ENCODE measurements at places on chromosomes 11 and 22.

GRCh38 chr11:93655581-93656255, 5.8 kb upstream of the CEP295 start:
- no peak for DNase-seq

DNA sequence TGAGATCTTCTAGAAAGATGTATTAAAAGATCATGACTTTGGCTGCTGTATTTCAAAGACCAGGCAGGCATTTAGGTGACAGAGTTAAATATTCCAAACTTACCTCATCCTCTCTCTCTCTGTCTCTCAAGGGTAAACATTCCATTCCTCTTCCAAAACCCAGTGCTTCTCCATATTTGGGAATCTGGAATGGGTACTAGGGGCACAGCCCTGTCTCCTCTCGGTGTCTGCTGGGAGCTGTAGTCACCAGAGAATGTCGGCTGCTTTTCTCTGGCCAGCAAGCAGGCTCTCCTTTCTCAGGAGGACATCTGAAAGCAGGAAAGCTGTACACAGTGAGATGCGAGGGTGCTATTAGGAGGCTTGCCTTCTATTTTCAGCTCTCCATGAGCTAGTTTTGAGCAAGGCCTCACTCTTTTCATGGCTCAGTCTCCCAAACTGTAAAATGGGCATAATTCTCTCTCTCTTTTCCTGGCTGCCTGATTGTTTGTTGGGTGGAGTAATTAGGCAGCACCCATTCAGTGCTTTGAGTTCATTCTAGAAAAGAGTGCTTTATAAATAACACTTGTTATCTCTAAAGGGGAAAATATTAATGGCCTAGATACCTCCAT, 9.3 kb upstream of the PEX26 start:
- DNase-seq = no peak

DNA sequence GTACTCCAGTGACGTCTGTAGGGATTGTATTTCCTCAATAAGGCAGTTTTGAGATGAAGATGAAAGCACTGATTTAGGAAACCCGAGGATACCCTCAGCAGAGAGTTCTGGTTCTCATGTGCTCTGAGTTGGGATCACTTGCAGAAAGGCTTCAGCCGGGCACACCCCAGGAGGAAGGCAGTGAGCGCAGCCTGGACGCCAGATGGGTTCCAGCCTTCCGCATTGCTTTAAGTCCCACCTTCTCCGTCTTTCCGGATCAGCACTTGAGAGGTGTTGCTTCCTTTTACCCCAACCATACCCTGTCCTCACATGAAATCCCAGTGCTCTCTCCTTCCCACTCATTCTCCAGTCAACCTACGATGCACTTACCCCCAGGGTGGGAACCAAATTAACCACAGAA, 239.5 kb upstream of the CADM1 start:
- no peak for DNase-seq

DNA sequence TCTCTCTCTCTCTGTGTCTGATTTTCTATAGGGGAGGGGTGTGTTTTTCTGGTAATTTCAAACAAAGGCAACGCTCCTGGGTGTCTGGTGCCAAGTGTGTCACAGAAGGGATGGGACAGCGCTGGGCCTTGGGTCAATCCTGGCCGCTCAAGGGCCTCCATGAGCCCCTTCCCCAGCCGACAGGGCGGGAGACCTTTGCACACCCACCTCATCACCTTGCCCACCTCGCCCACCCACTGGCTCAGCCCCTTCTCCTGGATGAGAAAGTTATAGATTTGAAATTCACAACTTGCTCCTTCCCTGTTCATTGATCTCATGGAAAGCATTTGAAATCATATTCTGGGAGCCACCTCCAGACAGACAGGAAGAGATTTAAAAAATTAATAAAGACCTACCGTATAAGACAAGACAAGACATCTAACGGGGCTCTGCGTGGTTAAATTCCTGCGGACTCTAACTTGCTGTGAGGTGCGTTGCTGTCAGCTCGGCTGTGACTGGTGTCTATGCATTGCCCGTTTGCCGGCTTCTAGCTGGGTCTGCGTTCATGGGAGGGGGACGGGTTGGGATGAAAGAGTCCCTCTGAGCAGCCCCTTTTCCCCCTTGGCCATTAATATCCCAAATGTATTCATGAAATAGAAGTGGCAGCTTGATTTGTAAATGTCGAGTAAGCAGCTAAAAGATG, 27.0 kb downstream of the MPPED1 start:
- no peak for DNase-seq

DNA sequence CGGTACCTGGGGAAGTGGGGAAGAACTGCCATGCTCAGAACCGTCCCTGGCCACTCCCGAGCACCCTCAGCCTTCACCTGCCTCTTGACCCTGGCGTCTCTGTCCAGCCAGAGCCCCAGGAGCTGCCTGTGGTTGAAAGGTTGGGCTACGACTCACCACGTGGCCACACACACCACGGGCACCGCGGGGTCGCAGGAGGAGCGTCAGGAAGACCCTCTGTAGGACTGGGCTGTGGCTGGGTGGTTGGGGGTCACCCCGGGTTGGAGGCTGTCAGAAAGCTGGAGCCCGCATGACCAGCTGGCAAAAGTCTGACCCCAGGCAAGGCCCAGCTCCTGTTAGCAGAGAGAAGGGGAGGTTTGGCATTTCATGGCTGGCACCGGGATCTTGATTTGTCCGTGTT, 11.5 kb downstream of the KRTAP5-5 start:
- no peak for DNase-seq

DNA sequence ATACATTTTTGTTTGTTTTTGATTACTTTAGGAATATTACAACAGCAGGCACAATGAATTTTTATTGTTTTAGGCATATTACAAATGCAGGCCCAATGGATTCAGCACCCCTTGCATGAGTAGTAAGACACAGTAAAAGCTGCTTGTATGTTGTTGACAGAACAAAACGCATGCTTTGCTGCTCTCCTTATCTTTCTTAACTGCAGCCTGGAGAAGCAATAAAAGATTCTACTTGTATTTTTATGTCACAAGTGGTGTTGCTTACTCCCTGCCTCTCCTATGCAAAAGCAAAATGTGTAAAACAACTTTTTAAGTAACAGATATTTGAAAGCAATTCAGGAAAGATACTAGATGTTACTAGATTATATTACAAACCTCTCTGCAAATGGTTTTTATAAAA, 73.9 kb downstream of the TRPC6 start:
- no peak for DNase-seq

- peak; percentile 50 for DNase-seq
These were observed 19.5 kb upstream of the WNT7B start for GRCh38 chr22:45996241-45997076.

GRCh38 chr11:119169282-119169719, 776 bp downstream of the NLRX1 start:
- DNase-seq = no peak

- DNase-seq = peak; percentile 70
These were observed 3.6 kb downstream of the ZFTA start for GRCh38 chr11:63764679-63765647.

DNA sequence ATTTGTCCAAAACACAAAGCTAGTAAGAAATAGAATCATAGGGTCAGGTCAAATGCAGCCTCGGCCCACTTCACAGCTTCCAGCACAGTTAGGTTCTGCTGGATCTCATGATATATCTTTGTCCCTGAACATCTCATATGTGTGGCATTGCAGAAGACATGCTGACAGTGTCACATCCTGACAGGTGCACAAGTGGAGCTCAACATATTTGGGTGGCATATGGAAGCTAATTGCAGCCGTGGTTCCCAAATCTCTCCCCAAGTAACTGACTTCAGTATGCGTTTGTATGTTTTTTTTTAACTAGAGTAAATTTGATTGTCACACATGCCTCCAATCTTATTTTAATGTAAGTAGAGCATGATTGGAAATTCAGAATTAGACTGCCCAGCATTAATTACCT, 33.4 kb downstream of the NAV2 start:
- DNase-seq = no peak

DNA sequence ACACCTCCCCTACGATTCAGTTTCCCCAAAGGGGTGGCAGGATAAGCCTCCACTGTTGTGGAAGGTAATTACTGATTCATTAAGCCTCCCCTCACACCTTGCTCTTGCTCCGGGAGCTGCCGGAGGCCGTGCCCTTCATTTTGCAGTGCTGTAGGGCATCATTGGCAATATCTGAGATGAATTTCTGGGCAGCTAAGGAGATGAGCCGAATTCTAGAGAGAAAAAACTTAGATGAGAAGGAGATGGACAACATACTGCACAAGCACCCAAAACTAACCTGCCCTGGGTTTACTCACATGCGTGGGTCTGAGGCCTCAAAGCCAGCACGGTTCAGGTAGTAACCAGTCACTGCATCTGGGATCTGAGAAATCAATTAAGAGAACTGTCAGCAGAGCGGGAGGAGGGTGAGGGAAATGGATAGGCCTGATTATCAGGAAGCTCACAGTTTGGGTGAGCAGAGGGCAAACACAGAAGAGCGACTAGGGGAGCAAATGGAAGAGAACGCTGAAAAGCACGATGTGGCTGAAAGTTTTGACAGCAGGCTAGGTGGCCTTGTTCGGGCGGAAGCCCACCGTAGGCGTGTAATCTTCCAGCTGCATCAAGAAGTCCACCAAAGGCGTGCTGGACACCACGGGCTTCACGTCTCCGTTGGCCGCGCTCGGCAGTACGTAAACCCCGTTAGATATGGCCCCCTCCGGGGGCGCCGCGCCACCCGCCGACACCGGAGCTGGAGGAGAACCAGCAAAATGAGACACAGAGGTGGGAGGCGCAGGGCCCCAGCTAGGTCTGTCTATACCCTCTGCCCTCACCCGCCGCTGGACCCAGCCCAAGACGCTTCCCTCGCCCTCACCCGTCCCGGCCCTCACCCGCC, 689 bp downstream of the TAF10 start:
- DNase-seq = peak; percentile 43

GRCh38 chr11:126355926-126356897, 726 bp downstream of the ST3GAL4 start:
- peak; percentile 60 for DNase-seq

GRCh38 chr11:33362051-33362910, 105.1 kb downstream of the HIPK3 start:
- no peak for DNase-seq
